ENCODE measurements at places on chromosomes 4 and X.

- DNase-seq = no peak
Measured at GRCh38 chr4:145830699-145831098, 107.9 kb downstream of the ZNF827 start.

DNA sequence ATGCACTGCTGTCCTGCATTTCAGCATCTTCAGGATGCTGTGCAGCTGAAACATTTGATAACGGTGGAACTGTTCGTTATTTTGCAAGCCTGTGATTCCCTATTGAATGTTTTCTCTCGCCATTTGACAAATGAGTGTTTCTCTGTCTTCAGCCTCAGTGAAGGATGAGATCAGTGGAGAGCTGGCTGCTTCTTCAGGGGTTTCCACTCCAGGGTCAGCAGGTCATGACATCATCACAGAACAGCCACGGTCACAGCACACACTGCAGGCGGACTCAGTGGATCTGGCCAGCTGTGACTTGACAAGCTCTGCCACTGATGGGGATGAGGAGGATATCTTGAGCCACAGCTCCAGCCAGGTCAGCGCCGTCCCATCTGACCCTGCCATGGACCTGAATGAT lies 52.6 kb downstream of the HTT start:
- no peak for DNase-seq

DNA sequence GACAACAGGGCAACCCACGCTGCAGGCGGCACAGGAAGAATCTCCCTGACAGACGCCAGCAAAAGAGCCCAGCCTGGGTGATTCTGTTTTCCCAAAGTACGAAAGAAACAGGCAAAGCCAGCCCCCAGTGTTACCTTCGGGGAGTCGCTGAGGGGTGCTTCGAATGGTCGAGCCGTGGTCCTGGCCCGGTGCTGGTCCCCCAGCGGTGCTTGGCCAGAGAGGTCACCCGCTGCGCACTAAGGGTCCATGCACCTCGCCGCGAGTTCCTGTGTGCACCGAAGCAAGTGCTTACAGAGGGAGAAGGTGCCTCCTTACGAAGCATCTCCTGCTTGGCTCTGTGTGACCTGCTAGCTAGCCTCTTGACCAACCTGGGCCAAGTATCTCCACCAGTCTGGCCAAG lies 77.1 kb downstream of the HMX1 start:
- DNase-seq = no peak

- peak; percentile 90 for DNase-seq
Measured at GRCh38 chr4:13162886-13163285, 321.3 kb downstream of the RAB28 start.

DNA sequence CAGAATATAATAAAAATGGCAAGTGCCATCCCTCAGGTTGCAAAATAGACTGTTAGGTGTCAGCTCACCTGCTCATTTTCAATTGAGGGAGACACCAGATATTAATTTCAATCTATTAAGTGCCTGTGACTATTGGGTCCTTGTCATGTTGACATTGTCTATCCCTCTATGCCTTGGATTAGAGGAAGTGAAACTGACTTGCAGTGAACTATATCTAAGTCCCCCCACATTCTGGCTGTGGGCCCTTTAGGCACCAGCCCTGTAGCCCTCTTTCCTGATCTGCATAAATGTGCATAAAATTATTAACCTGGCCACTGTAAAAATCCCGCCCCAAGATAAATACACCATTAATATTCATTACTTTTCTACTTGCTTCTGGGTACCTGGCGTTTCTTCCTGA lies 293.0 kb upstream of the CLNK start:
- no peak for DNase-seq

DNA sequence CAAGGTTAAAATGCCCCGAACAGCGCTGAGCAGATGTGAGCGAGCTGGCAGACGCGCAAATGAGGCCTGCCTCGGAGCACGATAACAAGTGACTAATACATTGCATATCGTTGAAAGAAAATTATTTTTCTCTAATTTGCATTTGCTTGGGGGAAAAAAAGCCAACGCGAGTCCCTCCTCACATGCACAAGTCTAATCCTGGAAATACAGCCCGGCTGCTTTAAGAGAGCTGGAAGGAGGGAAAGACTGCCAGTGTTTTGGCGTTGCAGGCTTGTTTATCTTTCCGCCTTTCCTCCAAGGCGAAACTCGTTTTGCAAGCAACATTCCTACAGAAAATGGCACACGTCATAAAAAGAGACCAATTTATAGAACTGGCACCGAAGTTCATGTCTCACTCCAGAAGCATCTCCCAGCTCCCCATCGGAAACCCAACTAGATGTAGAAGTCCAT lies 12.6 kb downstream of the BCOR start:
- DNase-seq = peak; percentile 66

DNA sequence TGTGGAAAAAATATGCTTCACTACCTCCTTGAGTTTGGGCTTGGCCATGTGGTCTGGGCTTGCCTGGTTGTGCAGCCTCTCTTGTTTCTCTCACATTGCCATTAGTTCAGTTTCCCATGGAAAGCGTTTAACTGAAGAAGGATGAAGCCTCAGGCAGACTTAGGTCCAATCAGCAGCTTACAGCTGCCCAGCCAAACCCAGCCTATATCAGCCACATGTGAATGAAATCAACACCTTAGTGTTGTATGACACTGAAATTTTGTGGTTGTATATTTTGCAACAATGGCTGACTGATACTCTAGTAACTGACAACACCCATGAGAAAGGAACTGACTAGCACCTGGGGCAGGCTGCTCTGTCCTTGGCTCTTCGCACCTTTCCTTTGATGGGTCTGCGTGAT lies 81.2 kb downstream of the KLF8 start:
- DNase-seq = no peak

DNA sequence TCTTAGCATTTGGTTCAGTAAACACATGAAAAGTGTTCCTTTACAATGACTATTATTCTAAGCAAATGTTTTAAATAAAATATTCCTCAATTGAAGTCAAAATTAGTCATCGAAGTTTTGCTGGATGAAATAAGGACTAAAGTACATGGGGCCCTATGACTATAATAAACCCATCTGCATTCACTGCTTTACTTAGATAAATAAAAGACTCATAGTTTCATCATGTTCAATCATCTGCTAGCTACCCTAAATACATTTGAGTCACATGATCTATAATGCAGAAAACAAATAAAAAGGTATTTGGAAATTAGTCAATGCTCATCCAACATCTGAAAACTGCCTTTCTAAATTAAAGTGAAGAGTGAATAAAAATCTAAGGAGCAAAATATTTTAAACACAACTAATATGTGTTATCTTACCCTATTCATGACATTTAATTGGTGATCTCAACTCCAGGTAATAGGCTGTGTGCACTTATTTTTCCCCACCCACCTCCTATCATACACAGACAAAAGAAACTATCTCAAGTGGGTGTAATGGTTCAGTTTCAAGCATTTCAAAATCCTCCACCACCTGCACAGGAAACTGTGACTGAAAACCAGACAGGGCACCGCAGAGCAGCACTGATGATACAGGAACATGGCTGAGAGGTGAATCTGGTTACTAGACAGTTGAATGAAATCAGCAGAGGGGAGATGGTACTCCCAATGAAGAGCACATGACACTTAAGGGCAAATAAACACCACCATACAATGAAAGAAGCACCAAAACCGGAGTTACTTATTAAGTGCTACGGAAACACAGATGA lies 78.6 kb downstream of the CAMK2D start:
- DNase-seq = peak; percentile 66

DNA sequence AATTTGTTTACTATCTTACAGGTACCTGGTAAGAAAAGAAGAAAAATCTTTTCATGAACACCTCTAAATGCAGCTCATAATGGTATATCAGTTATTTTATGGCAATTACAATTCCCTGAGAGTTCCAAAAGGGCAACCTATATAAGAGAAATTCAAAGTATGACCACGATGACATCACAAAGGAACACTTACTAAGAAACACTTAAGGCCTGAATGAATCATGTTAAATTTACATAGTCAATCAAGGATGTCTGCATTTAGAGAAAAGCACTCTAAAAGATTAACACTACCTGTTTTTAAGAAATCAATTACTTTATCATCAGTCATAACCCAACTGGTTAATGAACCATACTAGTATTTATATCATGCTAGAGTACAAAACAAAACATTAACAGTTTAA lies 63.9 kb downstream of the LCORL start:
- DNase-seq = peak; percentile 30

GRCh38 chrX:15343075-15343476 lies 7.8 kb upstream of the PIGA start:
- DNase-seq = no peak

- no peak for DNase-seq
Measured at GRCh38 chr4:2082118-2082517, 23.0 kb downstream of the NAT8L start.

- no peak for DNase-seq
Measured at GRCh38 chrX:136794080-136794479, 13.3 kb upstream of the ARHGEF6 start.

DNA sequence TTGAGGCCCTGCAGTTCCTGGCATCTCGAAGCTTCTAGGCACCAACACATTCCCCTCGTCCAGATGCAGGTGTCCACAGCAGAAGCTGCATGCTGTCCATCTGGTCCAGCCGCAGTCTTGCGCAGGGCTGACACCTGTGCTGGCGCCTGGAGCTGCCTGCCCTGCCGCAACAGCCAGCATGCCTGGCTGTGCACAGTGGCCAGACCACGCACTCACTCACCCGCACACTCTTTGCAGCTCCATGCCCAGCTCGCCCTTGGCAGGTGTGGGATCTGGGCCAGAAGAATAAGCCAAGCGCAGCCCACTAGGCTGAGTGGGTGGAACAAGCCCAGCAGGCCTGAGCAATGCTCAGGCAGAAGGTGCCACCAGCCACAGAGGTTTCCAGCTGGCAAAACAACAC lies 125.6 kb downstream of the PARM1 start:
- no peak for DNase-seq

DNA sequence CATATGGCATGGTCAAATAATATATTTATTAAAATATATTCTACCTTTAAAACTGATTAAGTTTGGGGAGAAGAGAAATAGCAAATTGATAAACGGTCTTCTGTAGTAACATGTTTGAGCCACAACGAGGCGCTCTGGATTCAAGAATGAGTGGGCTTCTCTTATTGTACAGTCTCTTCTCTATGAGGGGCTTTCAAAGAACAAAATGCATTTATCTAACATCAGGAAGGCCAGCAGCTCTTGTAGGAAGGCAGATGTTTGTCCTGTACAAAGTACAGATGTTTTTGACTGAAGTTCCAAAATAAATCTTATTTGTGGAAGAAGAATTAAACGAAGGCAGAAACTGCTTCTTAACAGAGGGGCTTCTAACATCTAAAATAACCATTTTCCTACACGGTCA lies 153.6 kb downstream of the RASL11B start:
- peak; percentile 31 for DNase-seq

DNA sequence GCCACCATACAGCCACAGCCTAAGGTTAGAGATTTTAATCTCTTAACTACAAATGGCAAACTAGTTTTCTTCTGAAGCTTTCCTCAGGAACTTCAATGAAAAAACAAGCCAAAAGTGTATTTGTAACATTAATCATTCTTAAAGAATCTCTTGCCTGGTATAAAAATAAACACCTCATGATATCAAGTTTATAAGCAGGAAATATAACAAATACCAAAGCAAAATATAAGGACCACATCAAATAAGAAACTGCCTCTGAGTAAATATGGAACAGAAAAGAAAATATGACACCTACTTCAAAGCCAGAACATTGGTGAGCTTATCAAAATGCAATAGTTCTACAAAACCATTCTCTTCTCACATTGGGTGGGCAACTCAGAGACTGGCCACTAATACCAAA lies 89.9 kb downstream of the GPC4 start:
- no peak for DNase-seq

GRCh38 chrX:14802943-14803710 lies 69.7 kb downstream of the FANCB start:
- no peak for DNase-seq

DNA sequence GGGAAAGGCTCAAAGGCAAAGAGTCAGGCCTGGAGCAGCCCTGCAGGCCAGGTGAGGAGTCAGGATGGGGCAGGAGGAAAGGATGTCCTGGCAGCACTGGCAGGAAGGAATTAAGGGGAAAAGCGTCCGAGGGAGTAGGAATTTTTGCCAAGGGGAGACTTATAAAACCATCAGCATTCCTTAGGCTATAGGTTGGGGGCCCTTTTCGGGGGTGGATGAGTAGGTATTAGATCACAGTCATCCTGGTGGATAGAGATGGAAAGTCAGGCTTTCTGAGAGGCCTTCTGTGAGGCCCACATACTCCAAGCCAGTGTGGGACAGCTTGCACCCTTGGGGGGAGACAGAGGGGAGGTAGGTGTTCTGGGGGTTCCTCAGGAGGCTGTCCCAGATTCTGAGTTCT lies 12.3 kb downstream of the STARD8 start:
- no peak for DNase-seq

- DNase-seq = no peak
Measured at GRCh38 chrX:46694549-46694948, 64.4 kb downstream of the SLC9A7 start.

- no peak for DNase-seq
Measured at GRCh38 chr4:156886481-156886880, 85.1 kb downstream of the PDGFC start.

DNA sequence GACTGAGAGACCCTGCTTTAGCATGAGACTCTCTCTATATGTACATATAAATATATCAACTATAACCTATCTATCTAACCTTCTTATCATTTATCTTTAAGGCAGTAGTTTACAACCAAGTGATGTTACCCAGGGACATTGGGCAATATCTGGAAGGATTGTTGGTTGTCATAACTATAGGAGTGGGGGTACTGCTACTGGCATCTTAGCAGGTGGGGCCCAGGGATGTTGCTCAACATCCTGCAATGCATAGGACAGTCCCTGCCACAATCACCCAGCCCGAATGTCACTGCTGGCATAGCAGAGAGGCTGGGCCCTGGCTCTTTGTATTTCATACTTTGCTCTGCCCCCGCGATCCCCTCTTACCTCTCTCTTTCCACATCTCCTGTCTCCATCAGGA lies 397.7 kb downstream of the IL15 start:
- no peak for DNase-seq

- no peak for DNase-seq
Measured at GRCh38 chr4:8726344-8726851, 133.8 kb downstream of the CPZ start.

GRCh38 chr4:173919196-173919595 lies 364.3 kb downstream of the FBXO8 start:
- peak; percentile 47 for DNase-seq

- DNase-seq = no peak
Measured at GRCh38 chrX:75623535-75623934, 100.7 kb upstream of the ZDHHC15 start.

- no peak for DNase-seq
Measured at GRCh38 chr4:139958739-139959098, 195.3 kb downstream of the MAML3 start.

GRCh38 chr4:113760795-113761619 lies 531 bp downstream of the CAMK2D start:
- DNase-seq = peak; percentile 60

GRCh38 chr4:11430536-11430935 lies 1.8 kb upstream of the HS3ST1 start:
- no peak for DNase-seq

GRCh38 chrX:38407126-38407525 lies 54.7 kb downstream of the OTC start:
- DNase-seq = no peak

- no peak for DNase-seq
Measured at GRCh38 chrX:85303544-85303943, 59.8 kb downstream of the ZNF711 start.

GRCh38 chrX:153731117-153731844 lies 6.6 kb downstream of the ABCD1 start:
- DNase-seq = no peak

- DNase-seq = no peak
Measured at GRCh38 chrX:48752498-48752897, 9.0 kb upstream of the GLOD5 start.

All from astrocyte (in vitro differentiated cells and primary cell).